Daoy (cell line): ENCODE measurements at places on chromosomes 5 and 9. TPM values are rescaled to one million over a fixed set of nuclear protein-coding genes. Genes with fewer than 3 reads are reported as not detected.

Gene ANKRD33B
- total RNA-seq, result 1.5 and 1.7 TPM in 2 replicates

GRCh38 chr5:180673371-180674089 is 24.1 kb upstream of the FLT4 start:
- DNase-seq, result no peak

Gene SPINK7
- not detected in 2 replicates for total RNA-seq

Gene C7
- 0.33 and 1.0 TPM in 2 replicates for total RNA-seq

- DNase-seq, result no peak
Measured at GRCh38 chr5:138657360-138657759, 82.2 kb upstream of the HSPA9 start.

DNA sequence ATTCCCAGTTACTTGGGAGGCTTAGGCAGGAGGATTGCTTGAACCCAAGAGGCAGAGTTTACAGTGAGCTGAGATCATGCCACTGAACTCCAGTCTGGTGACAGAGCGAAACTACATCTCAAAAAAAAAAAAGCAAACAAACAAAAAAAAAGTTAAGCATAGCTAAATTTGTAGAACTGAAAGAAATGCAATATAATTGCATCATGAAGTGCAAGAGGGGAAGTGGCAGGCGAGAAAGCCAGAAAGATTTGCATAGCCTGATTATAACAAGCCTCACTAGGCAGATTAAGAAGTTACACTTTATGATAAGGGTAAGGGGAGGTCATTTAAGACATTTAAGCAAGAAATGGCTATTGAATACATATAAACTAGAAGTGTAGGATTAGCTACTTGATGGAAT is 187.1 kb downstream of the EDIL3 start:
- DNase-seq, result no peak

Gene SPATA31A3
- total RNA-seq, result not detected in 2 replicates

GRCh38 chr5:59547731-59548130 is 345.8 kb downstream of the PDE4D start:
- no peak for DNase-seq

DNA sequence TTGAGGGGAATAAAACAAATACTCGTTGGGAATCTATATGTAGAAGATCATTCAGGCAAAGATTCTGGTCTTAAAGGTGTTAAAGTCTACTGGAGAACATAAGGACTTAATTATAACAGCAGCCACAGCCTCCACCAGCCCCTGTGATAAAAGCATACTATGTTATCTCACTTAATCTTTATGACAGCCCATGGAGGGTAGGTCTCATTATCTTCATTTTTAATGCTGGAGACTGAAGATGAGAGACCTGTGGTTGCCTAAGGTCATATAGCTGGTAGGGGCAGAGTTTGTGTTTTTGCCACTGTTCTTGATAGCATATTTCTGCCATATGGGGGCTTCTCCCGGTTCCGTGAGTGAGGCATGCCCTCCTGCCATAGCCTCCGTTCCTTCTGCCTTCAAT is 88.7 kb downstream of the TRIO start:
- no peak for DNase-seq

- DNase-seq, result no peak
Measured at GRCh38 chr9:132488626-132489025, 78.6 kb downstream of the CFAP77 start.

Gene FOXD4L6
- total RNA-seq, result not detected in 2 replicates

- no peak for DNase-seq
Measured at GRCh38 chr5:120527251-120527650, 63.2 kb downstream of the PRR16 start.

GRCh38 chr9:30235564-30235963 is 2148.9 kb upstream of the ACO1 start:
- no peak for DNase-seq

DNA sequence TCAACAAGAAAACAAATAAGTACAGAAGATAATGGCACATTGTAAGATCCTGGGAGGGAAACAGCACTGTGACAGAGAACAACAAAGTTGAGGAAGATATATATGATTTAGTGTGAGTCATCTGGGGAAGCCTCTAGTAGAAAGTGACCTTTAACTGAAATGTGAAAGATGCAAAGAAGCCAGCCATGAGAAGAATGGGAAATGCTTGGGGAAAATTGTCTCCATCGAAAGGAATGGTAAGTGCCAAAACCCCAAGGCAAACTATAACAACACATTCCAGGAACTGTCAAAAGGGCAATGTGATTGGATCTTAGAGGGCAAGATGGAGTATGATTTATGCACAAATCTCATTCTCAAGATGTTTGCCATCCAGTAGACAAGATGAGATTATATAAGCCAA is 537.8 kb upstream of the BRINP1 start:
- DNase-seq, result no peak

DNA sequence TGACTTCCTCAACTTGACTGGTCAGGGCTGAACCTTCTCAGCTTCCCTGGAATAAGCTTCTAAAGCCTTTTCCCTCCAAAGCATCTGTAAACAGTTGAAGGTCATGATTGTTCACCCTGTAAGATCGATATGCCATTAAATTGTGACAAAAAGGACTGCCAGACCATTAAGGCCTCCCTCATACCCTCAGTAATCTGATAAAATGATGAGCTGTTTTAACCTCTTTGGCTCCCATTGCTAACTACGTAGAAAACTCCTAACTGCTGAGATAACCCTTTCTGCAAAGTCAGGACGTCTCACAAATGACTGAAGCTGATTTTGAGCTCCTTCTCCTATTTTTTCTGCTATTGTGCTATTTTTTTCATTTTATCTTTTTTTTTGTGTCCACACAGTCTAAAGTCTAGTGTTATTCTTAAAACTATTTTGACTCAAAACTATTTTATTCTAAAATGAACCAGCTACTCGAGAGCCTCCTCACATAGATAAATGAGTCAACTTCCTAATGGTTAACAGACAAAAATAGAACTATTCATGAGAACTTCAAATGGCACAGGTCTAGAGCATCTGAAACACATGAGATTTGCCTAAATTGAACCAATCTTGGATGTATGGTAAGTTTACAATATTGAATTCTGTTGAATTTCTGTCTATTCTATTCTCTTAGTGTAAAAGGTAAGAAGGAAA is 395.6 kb upstream of the TLE4 start:
- DNase-seq, result no peak

GRCh38 chr9:38285236-38285635 is 107.3 kb upstream of the ALDH1B1 start:
- DNase-seq, result no peak
